ENCODE measurements at places on chromosomes 12 and 14.

DNA sequence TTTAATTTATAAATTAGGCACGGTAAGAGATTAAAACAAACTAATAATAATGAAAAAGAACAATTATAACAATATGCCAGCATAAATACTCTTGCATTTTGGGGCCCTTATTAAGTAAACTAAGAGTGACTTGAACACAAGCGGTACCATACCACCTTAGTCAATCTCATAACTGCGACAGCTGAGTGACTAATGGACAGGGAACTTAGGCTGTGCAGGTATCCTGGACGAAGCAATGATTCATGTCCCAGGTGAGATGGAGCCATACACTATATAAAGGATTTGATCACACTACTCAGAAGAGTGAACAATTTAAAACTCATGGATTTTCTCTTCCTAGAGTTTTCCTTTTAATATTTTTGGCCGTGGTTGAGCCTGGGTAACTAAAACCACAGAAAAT, 4.3 kb downstream of the KLRC4 start:
- DNase-seq: no peak

- no peak for DNase-seq
Measured at GRCh38 chr14:99213527-99213971, 58.4 kb downstream of the BCL11B start.

DNA sequence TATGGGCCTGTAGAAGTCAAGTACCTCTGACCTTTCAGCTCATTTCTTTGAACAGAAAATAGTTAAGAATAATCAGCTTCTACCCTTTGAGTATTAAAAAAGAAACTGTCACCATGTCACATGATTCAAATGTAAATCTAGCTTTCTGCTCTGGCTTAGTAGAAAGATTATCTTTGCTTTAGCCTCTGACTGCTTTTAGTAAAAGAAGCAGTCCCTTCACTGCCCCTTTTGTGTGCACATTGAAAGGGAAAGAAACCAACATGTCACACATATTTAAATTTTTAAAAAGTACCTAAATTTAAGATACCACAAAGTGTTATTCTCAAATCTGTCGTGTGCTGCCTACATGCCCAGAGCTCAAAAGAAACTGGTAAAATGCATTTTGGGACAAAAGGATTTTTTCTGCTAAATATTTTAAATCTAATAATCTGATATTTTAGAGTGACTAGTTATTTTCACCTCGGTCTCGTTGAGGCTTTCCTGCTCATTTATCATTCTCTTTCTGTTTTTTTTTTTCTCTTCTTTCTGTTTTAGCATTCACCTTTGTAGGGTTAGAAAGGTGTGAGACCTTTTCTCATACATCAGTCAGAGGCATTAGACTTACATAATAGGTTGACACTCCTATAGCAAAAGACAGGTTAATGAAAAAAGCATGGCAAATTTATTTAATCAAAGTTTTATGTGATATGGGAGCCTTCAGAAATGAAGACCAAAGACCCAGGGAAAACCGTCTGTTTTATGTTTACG, 41.3 kb downstream of the SLC16A7 start:
- no peak for DNase-seq

GRCh38 chr14:85813040-85813439, 283.1 kb downstream of the FLRT2 start:
- no peak for DNase-seq

DNA sequence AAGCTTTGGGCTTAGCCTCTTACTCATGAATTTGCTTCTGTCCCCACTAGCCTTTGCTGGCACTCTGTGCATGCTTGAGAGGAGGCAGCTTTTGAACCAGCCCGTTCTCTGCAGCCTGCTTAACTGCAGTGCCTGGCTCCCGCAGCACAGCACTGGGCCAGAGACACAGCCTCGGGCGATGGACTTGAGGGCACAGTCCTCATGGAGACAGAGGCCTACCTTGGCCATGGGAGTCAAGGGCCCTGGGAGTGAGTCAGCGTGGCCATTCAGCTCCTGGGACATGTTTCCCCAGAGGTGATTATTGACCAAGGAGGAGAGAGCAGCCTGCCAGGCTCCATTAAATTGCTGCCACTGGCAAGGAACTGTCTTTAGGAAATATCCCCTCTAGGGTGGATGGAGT, 93.5 kb downstream of the SMOC1 start:
- DNase-seq: no peak

GRCh38 chr12:99479149-99479548, 168.4 kb upstream of the GARIN6 start:
- no peak for DNase-seq

DNA sequence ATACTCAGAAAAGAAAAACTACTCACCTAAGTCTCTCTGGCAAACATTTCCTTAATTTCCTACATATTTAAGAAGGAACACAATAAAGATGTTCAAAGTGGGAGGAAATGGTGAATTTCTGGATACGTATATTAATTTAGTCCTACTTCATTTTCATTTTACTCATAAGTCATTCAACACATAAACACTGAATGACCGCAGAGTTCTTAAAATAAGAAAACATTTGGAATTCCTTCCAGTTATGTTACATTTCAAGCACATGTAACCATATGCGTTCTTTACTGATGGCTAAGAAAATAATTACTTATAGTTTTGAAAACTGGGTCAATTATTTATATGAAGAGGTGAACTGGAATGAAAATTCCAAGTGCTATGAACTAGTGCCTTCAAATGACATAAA, 409.3 kb downstream of the BCAT1 start:
- no peak for DNase-seq

DNA sequence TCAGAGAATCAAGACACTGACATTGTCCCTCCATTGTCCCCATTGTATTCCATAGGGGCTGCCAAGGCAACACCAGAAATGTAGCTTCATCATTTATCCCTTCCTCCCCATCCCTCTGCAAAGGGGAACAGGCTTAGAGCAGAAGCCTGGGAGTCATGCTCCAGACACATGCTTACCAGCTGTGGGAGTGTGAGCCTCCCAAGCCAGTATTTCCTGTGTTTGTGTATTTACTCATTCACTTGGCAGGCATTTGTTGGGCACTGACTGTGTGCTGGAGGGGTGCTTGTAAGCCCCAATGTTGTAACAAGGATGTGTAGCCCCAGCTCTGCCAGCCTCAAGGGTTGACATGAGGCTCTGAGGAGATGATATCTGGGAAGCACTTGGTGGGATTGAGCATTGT, 46.0 kb upstream of the TCL1A start:
- DNase-seq: no peak

- DNase-seq: no peak
Measured at GRCh38 chr14:74302152-74302628, 544 bp downstream of the ABCD4 start.

DNA sequence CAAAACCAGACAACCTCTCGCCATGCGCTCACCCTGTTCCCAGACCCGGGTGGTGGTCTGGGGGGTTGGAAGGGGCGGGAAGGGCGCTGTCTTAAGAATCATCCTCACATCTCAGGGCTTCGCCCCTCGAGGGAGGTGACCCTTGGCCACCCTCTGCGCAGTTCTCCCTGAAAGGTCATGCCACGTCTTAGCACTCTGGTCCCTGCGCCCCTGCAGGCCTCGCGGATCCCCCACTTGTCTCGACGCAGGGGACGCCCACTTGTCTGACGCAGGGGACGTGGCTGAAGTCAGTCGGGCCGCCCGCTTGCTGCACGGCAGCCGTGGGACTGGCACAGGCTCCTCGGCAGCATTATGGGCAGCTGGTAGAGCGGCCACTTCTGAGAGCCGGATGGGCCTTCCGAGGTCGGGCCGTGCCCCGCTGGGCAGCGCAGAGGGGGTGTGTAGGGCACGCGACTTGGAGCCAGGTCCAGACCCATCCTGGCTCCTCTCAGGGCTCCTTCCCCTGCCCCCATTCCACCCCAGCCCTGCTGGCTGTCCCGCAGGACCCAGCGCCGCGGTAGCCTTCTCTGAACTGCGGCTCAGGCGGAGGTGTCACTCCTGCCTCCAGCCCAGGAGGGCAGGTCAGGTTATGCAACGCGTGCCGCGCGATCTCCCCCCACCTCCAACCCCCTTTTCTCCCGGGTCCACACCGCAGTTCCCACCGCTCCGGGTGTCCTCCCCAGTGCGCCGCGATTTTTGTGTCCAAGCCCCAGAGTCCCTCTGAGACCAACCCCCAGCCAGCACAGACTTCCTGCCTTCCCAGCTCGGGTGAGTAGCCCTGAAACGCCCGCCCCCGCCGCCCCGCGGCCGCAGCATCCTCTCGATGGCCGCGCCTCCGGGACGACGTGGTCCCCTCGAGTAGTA, 40.9 kb upstream of the CAPRIN2 start:
- peak; percentile 39 for DNase-seq

DNA sequence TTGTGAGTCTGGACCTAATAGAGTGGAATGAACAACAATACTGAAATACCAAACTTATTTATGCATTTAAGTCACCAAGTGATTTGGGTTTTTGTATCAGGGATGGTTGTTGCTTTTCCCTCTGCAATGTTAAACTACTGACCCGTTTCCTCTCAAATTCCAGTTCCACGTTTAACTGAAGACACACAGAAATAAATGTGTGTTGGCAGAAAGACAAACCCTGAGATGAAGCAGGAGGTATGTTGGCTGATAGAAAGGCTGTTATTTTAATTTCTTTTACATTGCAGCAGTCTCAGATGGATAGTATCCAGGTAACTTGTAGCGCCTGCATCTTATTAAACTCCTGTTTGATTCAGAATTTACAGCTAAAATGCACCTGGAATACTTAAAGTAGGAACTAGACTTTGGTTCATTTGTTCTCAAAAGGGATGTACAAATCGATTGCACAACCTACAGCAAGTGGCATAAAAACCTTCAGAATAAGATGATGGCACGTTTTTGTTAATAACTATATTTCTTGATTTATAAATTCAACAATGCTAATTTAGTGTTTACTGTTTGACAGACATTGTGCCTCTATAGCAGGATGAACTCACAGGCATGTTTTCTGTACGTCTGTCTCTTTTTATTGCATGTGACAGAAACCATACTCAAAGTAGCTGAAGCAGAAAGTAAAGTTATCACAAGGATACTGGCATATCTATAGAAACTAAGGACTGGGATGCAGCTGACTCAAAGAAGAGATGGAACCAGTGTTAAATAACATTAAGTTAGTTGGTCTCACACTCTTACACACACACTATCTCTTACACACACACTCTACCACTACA, 405.7 kb downstream of the ZFP36L1 start:
- DNase-seq: no peak

DNA sequence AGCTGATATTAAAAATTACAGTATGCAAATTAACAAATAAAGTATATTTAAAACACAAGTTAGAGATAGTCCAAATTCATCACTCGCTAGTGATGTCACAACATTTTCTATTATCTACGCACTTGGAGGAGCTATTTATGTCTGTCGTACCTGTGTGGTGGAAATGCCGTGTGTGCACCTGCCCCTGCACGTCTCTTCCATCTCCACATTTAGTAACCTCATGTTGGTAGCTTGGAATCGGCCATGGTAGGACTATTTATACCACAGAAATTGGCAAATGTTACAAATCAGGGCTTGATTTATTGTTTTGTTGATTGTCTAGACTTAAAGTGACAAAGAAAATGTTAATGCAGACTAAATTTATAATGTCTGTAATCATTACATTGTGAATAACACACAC, 62.6 kb upstream of the NTF3 start:
- DNase-seq: no peak

DNA sequence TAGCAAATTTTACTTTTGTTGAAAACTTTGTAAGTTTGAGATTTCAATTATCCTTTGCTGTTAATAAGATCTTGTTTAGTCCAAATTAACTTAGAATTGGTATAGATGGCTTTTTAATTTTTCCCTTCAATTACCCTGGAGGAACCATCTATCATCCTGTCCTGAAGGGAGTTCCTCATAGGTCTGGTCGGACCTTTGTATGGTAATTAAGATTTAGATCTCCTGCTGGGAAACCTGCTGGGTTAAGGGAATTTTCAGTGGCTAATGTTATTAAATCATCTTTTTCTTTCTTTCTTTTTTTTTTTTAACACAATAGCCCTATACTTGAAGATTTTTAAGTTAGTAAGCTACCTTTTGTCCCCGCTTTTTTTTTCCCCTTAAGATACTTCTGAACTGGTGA, 63.0 kb upstream of the PRMT8 start:
- DNase-seq: no peak

- DNase-seq: no peak
Measured at GRCh38 chr14:41016213-41016612, 590.5 kb upstream of the LRFN5 start.

GRCh38 chr12:94109160-94109559, 39.2 kb upstream of the PLXNC1 start:
- no peak for DNase-seq

GRCh38 chr14:104594310-104595046, 10.1 kb downstream of the TMEM179 start:
- DNase-seq: no peak

- DNase-seq: no peak
Measured at GRCh38 chr14:28779456-28779855, 12.9 kb downstream of the FOXG1 start.

DNA sequence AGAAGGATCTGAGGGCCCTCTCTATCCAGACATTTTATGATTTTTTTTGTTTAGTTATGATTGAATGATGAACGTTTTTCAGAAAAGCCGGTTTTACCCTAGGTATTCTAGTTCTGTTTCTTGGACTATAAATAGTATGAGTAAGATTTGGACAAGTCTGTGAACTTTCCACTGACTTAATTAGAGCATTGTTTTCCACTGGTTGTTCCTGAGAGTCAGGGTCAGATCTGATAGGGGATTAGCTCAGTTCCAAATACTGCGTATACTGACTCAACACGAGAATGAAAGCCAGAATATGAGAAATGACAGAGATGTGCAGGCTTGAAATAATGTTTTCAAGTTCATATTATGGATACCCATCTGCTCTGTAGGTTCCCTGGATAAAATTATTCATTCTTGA, 361.6 kb downstream of the AEBP2 start:
- no peak for DNase-seq

DNA sequence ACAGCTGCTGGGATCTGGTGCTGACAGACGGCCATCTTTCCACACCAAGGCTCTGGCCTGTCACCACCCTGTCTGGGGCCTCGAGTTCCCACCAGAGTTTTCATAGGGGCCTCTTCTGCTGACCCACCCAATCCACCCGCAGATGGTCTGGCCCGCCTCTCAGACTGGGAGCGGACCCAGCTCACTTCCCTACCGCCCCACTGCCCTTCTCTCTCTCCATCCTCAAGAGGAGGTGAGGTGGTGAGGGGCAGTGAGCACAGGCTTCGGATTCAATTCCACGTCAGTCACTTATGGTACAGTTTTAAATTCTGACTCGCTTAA, 12.3 kb upstream of the RPS6KL1 start:
- DNase-seq: no peak

GRCh38 chr12:124768452-124769162, 95.1 kb downstream of the SCARB1 start:
- no peak for DNase-seq

Measured in CD8-positive, alpha-beta T cell (primary cell).